ENCODE measurements at places on chromosomes 5 and 9. TPM values are rescaled to one million over a fixed set of nuclear protein-coding genes. Genes with fewer than 3 reads are reported as not detected.

The ZNF474 gene
- total RNA-seq, result not detected

The NLN gene
- 13.9 TPM for total RNA-seq

The AIF1L gene
- 0.29 TPM for total RNA-seq

The FBLL1 gene
- 0.21 TPM for total RNA-seq

Measured in activated CD8-positive, alpha-beta T cell treated with anti-CD3 and anti-CD28 coated beads, Interleukin-2, amount 10 ng/mL, durations not matched to agents 7 days and 5 days (primary cell).